ENCODE measurements at places on chromosomes 5 and 9.

DNA sequence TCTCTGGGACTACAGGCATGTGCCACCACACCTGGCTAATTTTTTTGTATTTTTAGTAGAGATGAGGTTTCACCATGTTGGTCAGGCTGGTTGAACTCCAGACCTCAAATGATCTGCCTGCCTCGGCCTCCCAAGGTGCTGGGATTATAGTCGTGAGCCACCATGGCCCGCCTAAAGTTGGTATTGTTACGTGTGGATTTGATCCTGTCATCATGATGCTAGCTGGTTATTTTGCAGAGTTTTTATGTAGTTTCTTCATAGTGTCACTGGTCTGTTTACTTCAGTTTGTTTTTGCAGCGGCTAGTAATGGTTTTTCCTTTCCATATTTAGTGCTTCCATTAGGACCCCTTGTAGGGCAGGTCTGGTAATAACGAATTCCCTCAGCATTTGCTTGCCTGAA lies 85.9 kb downstream of the CACNA1B start:
- no peak for DNase-seq

- DNase-seq = no peak
These were observed 160.4 kb upstream of the CDH12 start for GRCh38 chr5:23013395-23013998.

DNA sequence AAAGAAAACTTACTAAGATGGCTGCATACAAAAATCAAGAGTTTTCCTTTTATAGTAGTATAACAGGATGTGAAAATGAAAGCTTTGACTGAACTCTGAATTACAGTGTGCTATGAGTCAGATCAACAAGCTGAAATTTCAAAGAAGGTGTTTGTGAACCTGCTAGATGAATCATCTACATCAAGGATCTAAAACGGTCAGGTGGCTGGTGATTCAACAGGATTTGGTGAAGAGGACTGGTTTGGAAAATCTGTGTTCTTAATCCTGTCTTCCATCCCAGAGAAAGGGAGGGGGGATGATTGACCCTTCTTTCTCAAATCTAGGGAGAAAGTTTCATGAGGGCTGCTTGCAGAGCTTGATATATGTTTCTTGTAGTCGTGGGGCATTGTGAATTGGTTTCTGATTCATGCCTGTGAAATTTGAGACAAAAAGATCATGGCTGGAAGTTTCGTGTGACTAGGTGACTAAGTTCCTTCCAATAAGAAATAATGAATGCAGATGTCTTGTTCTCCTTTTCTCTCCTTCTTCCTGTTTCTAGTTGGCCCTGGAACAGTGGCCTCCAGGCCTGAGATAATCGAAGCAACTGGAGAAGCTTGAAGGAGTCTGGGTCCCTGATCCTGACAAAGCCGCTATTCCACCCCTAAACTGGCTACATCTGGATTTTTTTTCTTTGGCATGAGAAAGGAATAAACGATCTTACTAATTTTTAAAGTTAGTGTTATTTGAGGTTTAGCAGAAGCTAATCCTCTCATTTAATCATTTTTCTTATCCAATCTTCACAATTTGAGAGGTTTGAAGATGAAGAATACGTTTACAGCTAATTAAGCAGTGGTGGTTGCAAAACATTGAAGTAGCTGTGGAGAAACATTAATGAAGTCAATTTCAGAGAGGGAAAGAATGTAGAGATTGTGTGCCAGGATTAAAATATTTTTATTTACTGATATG lies 67.2 kb downstream of the MRPS30 start:
- peak; percentile 34 for DNase-seq

DNA sequence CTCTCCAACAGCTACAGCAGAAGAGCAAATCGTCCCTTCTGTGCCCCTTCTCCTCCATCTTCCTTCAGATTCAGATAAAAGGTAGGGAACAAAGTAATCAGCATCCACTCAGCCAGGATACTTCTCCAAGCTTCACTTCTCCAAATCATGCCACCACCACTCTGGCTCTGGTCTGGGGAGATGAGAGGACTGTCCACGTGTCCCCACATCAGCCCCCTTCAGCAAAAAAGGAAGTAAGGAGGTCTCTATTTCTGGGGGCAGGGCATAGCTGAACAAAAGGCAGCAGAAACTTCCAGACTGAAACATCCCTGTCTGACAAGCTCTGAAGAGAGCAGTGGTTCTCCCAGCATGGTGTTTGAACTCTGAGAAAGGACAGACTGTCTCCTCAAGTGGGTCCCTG lies 116.9 kb downstream of the C5orf15 start:
- no peak for DNase-seq

GRCh38 chr9:110048976-110049698 lies 158.8 kb downstream of the C9orf152 start:
- no peak for DNase-seq

GRCh38 chr5:62593331-62593730 lies 14.7 kb downstream of the LRRC70 start:
- no peak for DNase-seq

DNA sequence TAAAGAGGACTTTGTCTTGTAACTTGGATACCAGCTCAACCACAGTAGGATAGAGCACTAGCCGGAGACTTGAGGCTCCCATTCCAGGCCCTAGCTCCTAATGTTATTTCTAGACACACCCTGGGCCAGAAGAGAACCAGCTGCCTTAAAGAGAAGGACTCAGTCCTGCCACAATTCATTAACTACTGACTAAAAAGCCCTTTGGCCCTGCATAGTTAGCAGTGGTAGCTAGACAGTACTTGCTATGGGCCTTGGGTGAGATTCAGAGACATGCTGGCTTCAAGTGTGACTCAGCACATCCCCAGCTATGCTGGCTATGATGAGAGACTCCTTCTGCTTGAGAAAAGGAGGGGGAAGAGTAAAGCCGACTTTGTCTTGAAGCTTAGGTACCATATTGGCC lies 47.3 kb downstream of the TMEM167A start:
- no peak for DNase-seq

- DNase-seq = no peak
These were observed 175.1 kb downstream of the CCDC192 start for GRCh38 chr5:127878174-127878750.

GRCh38 chr9:15157381-15157780 lies 149.6 kb downstream of the TTC39B start:
- DNase-seq = no peak

DNA sequence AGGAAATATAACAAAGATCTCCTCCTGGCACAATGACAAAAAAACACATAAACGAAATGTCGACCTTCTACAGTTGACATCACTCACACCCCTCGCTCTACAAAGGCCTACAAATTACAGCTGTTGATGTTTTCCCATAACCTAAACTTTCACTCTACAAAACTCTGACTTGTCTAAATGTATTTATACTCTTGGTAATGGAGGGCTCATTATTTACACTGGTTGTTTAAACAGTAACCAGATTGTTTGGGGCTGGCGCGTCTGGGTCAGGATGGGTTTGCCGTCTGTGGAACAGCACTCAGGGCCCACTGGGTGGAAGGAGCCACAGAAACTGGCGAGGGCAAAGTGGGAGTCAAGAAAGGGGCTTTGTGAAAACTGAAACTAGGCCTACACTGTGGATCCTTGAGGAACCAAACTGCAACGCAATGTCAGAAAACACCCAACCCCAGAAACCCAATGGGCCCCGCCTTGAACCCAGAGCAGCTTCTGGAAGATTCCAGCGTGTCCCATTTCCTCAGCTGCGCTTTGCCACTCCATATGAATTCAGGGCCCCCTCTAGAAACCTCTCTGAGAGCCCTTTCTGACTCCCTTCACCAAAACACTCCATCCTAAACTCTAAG lies 136.7 kb downstream of the ROR2 start:
- DNase-seq = no peak

DNA sequence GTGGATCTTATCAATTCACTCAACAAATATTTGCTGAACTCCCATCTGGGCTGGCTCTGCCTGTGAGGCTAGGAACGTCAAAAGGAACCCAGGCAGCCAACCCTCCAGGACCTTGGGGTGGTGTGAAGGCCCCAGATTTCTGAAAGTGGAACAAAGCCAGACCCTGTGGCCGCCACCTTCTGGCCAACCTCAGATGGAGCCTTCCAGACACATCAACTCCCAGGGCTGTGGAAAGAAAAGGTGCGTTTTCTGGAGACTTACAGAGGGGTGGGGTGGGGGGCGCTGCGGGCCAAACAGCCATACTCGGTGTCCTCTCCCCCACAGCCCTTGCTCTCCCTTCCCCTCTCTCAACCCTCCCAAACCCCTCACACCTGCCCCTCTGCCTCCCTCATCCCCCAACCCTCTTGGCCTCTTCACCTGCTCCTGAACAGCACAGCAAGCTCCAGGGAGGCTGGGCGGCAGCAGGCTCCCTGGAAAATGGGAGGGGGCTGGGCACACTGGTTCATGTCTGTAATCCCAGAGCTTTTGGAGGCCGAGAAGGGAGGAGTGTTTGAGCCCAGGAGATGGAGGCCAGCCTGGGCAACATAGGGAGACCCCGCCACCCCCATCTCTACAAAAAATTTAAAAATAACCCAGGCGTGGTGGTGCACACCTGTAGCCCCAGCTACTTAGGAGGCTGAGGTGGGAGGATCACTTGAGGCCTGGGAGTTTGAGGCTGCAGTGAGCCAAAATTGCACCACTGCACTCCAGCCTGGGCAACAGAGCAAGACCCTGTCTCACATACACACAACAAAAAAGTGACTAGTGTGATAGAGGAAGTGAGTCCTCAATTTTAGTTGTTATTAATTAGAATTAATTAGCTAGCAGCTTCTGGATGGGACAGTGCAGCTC lies 45.0 kb upstream of the PRRC2B start:
- DNase-seq = no peak

DNA sequence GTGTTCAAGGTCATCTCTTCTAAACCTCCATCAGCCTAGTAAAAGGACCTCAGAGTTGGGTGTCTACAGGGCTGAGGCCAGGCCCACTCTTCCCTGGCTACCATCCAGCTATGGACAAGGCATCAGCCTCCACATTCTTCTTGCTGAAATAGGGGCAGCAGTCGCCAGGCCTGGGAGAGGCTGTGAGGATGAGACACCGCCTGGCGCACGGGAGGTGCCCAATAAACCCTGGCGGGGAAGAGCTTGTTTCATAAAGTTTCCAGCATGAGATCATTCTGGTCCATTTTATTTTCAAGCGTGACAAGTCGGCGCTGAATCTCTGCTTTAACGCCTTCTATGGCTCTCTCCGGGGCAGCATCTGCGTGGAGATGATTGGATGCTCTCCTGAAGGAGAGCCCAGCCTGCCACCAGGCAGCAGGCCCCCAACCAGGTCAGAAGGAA lies 153.4 kb downstream of the OLFM1 start:
- no peak for DNase-seq

DNA sequence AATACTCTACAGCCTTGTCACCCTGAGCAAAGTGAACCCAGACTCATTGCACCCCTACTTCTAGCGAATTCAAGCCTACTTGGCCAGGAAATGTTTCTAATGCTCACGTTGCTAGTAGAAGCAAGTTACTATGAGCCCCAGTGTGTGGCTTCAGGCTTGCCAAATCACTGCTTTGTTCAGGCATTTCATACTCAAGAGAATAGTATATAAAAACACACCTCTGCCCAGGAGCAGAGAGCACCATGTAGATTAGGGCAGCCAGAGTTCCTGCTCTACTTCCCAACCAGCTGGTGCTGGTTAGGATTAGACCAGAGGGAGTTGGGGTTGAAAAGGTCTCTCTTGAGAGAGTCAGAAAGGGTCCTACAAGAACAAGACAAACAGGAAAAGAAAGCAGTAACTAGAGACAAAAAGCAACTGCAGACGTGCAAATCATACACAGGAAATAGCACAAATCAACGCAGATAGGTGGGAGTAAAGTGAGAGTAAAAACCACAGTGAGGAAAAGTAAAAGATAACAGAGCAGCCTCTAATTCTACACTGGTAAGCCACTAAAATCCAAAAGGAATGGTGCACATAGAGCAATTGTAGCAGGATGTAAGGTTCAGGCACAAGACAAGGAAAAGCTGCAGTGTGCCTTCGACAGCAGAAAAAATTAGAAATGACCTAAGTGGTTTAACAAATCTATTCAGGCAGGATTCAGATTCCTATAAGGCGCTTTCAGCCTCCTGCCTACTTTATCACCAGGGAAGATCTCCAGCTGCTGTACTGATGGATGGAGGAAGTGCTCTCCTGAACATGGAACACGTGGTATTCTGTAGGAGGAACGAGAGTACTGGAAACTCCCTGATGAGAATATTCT lies 49.6 kb upstream of the KIF2A start:
- DNase-seq = no peak

GRCh38 chr5:149585910-149586309 lies 4.6 kb downstream of the ARHGEF37 start:
- no peak for DNase-seq

DNA sequence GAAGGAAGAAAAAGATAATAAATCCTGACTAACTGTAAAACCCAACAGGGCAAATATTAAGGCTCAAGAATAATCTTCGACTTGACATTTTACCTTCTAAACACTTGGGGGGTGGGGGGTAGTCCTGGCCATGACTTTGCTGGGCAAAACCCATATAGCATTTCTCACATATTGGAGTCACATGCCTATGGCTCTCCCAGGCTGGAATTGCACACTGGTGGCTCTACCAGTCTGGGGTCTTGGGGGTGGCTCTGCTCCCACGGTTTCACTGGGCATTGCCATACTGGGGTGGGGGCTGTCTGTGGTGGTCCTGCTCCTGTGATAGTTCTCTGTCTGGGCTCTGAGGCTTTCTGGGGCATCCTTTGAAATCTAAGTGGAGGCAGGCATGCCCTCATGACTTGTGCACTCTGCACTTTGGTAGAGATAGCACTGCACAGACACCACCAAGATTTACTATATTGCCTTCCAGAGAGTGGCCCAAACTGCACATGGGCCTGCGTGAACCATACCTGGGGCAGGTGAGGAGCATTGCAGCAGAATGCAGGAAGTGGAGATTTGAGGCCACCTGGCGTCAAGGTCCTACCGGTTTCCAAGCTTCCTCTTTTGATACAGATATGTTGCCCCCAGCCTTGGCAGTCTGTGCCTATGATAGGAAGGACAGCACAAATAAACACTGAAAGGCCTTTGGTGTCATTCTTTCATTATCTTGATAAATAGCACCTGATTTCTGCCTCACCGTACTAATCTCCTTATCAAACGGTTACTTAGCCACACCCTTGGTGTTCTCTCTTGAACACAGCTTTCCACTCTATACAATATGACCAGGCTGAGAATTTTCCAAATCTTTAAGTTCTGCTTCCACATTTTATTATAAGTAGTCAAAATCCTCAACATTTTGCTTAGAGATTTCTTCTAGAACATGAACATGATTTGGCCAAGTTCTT lies 29.8 kb downstream of the BAAT start:
- DNase-seq = no peak

All from NCI-H446 treated with DMSO at 0.1 percent for 48 hours (cell line).